ENCODE measurements at places on chromosomes 7 and 10. TPM values are rescaled to one million over a fixed set of nuclear protein-coding genes. Genes with fewer than 3 reads are reported as not detected.

DNA sequence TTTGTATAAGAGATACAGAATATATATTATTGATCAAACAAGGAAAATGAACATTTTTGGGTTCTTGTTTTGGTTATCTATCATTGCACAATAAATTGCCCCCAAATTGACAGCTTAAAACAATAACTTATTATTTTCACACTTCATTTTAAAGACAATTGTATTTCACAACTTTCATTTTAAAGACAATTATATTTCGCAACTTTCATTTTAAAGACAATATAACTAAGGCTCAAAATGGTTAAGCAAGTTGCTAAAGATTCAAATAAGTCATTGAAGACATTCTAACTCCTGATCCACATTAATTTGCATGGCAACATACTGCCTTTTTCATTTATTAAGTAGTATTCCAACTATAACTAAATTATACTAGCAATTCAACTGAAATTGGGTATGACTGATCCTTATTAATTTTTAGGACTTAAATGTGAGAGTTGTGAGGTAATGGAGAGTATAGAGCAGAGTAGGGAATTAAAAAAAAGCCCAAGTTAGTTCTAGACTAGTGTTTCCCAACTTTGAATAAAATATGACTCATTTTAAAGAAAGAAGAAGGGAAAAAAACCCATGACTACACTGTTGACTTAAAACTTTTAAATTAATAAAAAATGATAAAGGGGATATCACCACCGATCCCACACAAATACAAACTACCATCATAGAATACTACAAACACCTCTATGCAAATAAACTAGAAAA, 9.9 kb upstream of the STEAP2 start:
- no peak for DNase-seq

DNA sequence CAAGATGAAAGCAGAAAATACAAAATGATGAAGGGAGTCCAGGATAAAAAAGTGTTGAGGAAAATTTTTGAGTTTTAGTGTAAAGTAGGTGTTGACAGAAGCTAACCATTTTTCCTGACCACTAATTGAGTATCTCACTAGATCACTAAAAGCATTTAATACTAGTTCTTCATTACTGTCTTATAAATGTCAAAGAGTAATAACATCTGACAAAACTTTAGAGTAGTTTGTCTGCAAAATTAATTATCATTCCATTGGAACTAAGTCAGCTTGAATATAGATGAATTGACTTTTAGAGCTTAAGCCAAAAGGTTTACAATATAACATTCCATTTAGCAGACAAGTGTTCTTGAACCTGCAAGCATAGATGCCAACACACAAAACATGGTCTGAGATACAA, 232.9 kb downstream of the FOXP2 start:
- DNase-seq, result no peak

DNA sequence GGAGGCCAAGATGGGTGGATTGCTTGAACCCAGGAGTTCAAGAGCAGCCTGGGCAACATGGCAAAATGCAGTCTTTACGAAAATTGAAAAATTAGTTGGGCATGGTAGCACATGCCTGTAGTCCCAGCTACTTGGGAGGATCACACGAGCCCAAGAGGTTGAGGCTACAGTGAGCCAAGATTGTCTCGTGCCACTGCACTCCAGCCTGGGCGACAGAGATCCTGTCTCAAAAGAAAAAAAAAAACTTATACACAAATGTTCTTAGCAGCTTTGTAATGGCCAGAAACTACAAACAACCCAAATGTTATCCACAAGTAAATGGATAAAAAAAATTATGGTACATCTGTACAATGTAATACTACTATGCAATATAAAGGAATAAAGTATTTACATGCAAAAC, 12.6 kb downstream of the NT5C2 start:
- DNase-seq, result no peak

DNA sequence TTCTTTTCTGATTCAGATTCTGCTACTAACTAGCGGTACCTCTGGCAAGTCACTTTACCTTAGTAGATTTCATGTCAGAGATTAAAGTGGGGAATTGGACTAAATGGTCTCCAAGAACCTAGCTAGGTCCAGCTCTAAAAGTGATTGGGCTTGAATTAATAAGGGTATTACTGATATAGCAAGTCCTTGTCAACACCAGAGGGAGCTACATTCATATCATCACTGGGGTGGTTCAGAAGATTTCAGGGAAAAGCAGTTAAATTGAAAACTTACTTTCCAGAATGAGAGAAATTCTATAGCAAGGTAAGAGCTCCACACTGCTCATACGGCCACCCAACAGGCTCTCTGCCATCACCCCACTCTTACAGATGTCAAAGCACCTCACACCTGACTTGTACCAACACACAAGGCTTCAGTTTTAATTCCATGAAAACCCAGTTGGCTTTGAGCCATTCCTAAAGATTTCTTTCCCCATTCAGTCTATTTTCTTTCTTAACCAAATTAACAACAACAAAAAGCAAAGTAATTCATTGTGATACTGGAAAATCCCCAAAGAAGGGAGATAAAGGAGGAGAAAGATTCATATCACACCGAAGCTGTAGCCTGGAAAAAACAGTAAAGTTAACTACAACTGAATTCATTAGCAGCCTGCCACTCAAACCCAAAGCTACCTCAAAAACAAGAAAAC, 38.0 kb upstream of the SPOCK2 start:
- DNase-seq, result peak; percentile 82

PTPN20 gene
- 1.1 TPM for total RNA-seq

MEOX2 gene
- total RNA-seq, result 53.9 TPM

GIMAP1 gene
- 28.2 TPM for total RNA-seq

- DNase-seq, result no peak
Measured at GRCh38 chr10:125035588-125036295, 93.8 kb downstream of the ZRANB1 start.

Measured in dermis blood vessel endothelial cell (primary cell).